Naive B cell (primary cell): ENCODE measurements at places on chromosomes 2 and 18. TPM values are rescaled to one million over a fixed set of nuclear protein-coding genes. Genes with fewer than 3 reads are reported as not detected.
A peak's percentile ranks its signal among the peaks of the same experiment; 100 is the strongest.

GRCh38 chr2:4175343-4175742 is 472.0 kb downstream of the DCDC2C start:
- H3K36me3 ChIP-seq: peaks cover 33% of the 10 kb centered on the region
- H3K27me3 ChIP-seq: no peaks in the 10 kb centered on the region
- no peak overlapping the region for H3K4me3 ChIP-seq
- no peak for DNase-seq
- no peaks in the 10 kb centered on the region for H3K4me1 ChIP-seq

- DNase-seq: no peak
- no peak overlapping the region for H3K27ac ChIP-seq
- H3K4me3 ChIP-seq: no peak overlapping the region
- H3K36me3 ChIP-seq: no peaks in the 10 kb centered on the region
- peaks cover 9% of the 10 kb centered on the region for H3K27me3 ChIP-seq
These were observed 6.1 kb upstream of the DNMT3A start for GRCh38 chr2:25347846-25348245.

DNA sequence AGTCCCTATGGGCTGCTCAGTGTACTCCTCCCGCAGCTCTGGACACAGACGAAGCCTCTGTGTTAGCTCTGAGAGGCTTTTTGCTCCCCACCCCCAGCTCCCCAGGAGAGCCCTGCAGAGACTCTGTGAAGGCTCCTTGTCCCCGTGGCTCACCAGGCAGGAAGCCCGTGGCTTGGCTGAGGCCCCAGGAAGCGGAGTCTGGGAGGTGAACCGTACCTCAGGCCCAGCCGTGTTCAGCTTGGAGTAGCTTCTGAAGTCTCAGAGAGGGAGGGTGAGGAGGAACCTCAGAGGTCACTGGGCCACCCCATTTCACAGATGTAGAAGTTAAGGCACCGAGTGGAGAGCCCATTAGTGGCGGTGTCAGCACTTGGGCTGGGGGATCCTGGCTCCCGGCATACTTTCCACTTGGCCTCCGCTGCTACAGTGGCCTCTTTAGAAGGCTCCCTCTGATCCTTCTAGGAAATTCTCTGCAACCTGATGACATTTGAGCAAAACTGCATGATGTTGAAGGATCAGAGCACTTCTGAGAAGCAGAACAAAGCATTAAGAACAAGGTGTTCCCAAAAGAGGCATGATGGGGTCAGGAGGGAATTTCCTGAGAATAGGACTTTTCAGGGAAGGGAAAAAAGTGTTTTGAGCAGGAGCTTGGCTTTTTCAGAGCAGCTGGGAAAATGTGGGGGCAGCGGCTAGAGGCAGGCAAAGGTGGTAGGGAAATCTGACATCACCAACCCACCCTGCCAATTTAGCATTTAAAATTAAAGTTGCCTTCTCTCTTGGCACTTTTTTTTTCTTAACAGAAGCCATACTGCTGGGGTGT is 79.1 kb downstream of the MCFD2 start:
- no peak for DNase-seq
- H3K27ac ChIP-seq: no peak overlapping the region
- H3K4me3 ChIP-seq: no peak overlapping the region
- H3K36me3 ChIP-seq: peaks cover 4% of the 10 kb centered on the region
- H3K4me1 ChIP-seq: peaks cover 2% of the 10 kb centered on the region

GRCh38 chr2:190126798-190127197 is 64.3 kb upstream of the MSTN start:
- peaks cover 5% of the 10 kb centered on the region for H3K4me1 ChIP-seq
- H3K27ac ChIP-seq: no peak overlapping the region
- no peaks in the 10 kb centered on the region for H3K27me3 ChIP-seq
- H3K4me3 ChIP-seq: no peak overlapping the region
- DNase-seq: no peak
- H3K36me3 ChIP-seq: no peaks in the 10 kb centered on the region

GRCh38 chr2:130377491-130377890 is 21.6 kb downstream of the PTPN18 start:
- peak overlapping the region; percentile 35 for H3K4me3 ChIP-seq
- no peak for DNase-seq
- H3K36me3 ChIP-seq: peaks cover 28% of the 10 kb centered on the region
- H3K27me3 ChIP-seq: no peaks in the 10 kb centered on the region

RBM44 gene
- not detected for polyA plus RNA-seq

SLC11A1 gene
- 1.9 TPM for polyA plus RNA-seq

CCL20 gene
- polyA plus RNA-seq: not detected

- no peaks in the 10 kb centered on the region for H3K4me1 ChIP-seq
- H3K36me3 ChIP-seq: no peaks in the 10 kb centered on the region
- peaks cover 21% of the 10 kb centered on the region for H3K27me3 ChIP-seq
- H3K27ac ChIP-seq: no peak overlapping the region
These were observed 95.6 kb upstream of the LHCGR start for GRCh38 chr2:48851161-48851560.

DNA sequence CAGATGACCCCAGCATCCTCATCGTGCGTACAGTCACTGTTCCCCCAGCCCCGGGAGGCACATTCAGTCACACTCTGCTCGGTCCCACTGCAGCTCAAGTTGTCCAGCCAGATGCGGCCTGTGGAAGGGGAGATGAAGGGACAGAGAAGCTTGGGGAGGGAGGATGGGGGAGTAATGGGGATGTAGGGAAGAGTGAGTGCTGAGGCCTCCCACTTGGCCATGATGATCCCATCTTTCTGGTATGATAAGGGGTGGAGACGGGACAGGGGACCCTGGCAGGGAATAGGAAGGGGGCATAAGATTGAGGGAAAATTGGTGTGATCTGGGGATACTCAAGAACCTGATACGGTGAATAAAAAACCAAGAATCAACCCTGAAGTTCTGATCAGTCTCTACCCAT is 3.5 kb downstream of the LOXL3 start:
- no peak for DNase-seq
- H3K27me3 ChIP-seq: peaks cover 20% of the 10 kb centered on the region
- peaks cover 20% of the 10 kb centered on the region for H3K4me1 ChIP-seq
- H3K36me3 ChIP-seq: no peaks in the 10 kb centered on the region
- H3K27ac ChIP-seq: no peak overlapping the region
